ENCODE measurements at places on chromosomes 16 and 17.

GRCh38 chr17:62014526-62014925 is 50.6 kb downstream of the MED13 start:
- no peak for DNase-seq

DNA sequence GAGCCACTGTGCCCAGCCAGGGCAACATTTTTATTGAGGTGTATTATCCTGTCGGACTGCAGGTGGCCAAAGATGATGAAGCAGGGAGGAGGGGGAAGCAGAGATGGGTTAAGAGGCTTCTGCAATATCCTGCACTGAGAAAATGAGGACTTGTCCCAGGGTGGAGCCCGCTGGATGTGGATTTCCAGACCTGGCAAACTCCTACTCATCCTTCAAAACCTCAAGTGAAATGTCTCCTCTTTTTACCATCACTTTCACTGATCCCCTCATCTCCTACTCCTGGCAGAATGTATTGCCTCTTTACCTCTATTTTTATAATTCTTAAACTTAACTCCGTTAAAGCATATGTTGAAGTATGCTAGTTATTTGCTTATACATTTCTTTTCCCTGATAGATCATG is 60.9 kb downstream of the MGAT5B start:
- no peak for DNase-seq

DNA sequence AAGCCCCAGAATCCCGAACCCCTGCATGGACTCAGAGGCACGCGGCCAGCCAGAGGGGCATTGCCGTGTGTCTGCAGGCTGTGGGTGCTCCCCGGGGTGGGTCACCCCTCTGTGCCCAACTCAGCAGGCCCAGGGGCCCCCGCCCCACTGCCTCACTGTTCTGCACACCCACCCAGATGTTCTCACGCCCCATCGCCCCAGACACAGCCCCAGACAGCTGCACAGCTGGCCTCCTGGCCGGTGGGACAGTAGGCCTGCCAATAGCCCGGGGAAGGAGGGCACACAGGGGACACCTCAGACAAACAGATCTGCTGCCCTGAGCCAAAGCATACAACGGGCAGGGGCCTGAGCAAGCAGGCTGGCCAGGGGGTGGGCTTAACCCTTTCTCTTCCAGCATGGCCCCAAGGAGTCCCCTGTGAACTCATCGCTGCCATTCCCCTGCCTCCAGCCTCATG is 27.6 kb upstream of the NXPH3 start:
- DNase-seq, result no peak

GRCh38 chr16:11683145-11683544 is 14.9 kb downstream of the SNN start:
- DNase-seq, result no peak

GRCh38 chr17:17030515-17031211 is 11.6 kb upstream of the MPRIP start:
- DNase-seq, result no peak

DNA sequence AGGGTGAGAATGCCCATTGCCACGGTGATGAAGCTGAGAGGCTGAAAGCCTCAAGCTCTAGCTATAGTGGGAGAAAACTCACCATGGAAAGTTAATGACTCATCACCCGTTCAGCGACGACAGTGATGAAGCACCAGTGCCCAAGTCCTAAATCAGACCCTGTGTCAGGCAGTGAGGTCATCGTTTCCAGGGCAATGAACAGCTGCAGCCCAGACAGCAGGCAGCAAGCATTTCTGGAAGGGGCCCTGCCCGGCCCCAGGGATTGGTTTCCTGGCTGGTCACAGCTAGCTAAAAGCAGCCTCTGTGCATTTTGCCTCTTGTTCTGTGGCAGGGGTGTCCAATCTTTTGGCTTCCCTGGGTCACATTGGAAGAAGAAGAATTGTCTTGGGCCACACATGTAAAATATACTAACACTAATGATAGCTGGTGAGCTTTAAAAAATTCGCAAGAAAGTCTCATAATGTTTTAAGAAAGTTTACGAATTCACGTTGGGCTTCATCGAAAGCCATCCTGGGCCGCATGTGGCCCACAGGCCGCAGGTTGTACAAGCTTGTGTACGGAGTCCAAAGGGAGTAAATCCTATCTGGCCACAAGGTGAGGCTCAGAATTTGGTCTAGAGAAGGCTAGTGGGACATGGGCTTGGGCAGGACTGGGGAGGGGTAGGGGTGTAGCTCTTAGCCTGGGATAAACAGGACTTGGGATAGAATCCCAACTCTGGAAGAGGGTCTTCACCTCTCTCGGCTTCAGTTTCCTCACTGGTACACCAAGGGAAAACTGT is 40.6 kb downstream of the MIS12 start:
- no peak for DNase-seq

DNA sequence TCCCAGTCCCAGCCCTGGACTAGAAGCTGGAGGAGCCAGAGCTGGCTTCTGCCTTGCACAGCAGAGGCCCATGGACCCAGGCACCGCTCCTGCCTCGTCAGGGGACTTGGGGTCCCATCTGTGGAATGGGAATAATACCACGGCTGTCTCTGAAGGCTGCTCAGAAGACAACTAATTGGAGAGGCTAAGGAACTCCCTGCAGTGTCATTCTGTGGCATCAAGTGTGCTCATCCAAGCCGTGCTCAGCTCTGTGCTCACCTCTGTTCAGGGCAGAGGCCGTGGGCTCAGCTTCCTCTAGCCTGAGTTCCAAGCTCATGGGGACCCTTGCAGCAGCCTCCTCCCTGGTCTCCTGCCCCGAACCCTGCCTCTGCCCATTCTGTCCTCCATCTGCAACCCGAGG is 31.8 kb downstream of the BEAN1 start:
- DNase-seq, result no peak

DNA sequence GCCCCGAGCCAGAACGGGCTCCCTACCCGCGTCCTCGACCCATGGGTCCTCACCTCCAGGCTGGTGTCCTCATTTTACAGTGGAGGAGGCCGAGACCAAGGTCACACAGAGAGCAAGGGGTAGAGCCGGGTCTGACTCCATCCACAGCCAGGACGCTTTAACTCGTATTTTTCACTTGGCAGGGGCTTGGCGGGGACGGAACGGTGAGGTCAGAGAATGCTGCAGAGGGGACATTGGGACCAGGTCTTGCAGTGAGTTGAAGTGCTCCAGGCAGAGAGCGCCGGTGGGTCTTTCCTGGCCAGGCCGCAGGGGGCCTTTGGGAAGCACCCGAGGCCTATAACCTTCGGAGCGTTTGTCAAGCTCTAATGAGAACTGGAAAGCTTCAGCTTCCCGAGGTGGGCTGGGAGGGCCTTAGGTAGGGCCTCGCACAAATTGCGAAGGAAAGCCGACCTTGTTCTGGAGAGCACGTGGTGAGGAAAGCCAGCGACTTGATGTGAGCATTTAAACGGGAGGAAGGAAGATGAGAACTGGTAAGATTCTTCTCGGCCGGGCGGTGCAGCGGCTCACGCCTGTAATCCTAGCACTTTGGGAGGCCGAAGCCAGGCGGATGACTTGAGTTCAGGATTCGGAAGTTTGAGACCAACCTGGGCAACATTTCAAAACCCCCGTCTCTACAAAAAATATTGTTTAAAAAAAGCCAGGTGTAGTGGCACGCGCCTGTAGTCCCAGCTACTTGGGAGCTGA is 908 bp upstream of the CLUH start:
- no peak for DNase-seq

DNA sequence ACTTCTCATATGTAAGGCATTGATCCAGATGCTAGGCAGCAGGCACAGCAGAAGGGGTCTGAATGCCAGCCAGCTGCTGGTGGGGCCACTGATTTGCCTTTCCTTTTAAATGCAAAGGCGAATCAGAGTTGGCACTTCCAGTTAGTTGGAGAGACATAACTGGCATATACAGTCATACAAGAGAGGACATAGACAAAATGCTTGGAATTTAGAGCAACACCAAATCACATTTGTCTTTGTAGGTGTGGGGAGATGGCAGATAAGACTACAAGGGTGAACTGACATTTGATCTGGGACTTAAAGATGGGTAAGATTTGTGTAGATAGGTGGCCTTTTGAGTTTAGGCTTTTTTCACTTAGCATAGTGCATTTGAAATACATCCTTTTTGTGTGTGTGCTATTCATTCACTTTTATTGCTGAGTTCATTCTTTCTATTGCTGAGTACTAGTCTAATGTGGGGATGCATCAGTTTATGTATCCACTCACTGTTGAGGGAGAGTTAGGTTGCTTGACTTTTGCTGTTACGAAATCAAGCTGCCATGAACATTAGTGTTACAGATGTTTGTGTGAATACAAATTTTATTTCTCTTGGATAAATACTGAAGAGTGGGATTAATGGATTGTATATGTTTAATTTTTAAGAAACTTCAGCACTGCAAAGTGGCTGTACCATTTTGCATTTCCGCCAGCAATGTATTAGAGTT is 74.1 kb downstream of the SPECC1 start:
- DNase-seq, result no peak

- DNase-seq, result no peak
Measured at GRCh38 chr16:76118344-76118743, 158.9 kb upstream of the CNTNAP4 start.

DNA sequence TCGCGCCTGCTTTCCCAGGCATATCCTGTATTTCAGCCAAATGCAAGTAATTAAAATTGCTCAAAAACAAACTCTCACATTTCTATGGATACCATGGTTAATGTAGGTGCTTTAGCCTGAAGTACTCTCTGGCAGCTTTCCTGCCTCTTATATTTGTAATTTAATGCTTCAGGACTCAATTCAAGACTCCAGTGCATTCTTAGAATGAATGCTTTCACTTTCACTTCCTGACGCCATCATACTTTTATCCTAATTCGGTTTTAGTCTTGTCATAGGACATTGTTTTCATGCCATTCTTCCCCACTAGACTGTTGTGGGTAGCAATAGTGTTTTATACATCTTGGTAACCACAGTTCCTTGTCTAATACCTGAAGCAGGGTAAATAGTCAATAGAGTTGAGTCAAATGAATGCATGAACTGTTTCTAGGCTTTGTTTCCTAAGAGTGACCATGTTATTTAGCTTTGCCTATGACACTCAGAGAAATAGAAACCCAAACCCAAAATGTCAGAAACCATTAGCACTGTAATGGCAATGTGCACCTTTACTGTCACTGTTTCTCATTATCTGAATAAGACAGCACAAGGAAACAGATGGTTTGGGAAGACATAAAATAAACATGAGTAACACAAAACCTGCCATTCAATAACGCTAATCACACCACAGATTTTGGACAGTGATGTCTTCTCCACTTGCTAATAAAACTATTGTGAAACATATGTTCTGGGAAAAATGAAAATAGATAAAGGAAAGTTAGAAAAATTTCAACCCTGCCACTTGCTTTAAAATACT is 705.5 kb downstream of the CDH11 start:
- peak; percentile 69 for DNase-seq

GRCh38 chr16:17951378-17951777 is 385.2 kb downstream of the NPIPA8 start:
- no peak for DNase-seq

DNA sequence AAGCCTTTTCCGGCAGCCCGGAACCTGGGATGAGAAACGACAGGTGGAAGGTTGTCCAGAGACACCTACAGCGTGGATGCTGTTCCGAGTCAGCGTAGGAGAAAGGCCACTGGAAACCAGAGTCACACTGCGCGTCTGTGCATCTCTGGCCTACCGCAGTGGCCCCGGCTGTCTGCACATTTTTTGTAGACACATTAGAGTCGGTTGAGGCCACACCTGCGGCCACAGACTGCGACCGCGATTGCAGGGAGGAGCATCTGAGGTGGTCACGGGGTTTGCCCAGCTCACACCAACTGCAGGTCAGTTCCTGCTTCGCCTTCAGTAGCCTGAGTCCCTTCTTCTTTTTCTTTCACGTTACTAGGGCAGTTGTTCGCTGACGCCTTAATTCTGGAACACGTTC is 52.4 kb downstream of the WDR45B start:
- no peak for DNase-seq

DNA sequence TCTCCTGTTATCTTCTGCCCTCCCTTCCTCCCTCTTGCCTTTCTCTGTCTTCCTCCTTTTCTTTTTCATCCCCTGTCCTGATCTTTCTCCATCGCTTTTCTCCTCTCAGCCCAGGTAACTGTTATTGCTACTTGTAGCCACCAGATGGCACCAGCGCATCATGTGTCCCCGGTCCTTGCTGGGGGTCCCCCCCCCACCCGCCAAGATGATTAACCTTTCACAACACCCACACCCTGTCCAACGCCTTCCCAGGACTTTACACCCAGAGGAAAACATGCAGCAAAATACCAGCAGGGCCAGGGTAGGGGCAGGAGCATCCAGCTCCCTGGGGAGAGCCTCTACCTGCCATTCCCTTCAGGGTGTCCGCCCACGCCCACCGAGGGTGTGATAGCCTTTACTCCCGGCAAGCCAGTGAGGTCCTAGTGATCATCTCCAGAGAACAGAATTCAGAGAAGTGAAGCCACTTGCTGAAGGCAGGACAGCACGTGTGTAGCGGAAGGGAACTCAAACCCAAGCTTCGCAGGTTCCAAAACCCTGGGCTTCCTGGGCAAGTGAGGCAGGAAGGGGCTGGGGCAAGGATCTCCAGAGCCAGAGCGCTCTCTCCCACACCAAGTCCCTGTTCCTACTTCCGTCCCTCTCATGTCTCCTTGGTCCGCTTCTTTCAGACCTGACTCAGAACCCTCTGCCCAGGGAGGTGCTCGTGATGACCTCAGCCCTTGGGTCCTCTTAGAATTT is 13.4 kb upstream of the TAC4 start:
- DNase-seq, result peak; percentile 26

- no peak for DNase-seq
Measured at GRCh38 chr17:6712854-6713129, 377 bp downstream of the SLC13A5 start.

- no peak for DNase-seq
Measured at GRCh38 chr17:47279062-47279801, 25.6 kb downstream of the ITGB3 start.

DNA sequence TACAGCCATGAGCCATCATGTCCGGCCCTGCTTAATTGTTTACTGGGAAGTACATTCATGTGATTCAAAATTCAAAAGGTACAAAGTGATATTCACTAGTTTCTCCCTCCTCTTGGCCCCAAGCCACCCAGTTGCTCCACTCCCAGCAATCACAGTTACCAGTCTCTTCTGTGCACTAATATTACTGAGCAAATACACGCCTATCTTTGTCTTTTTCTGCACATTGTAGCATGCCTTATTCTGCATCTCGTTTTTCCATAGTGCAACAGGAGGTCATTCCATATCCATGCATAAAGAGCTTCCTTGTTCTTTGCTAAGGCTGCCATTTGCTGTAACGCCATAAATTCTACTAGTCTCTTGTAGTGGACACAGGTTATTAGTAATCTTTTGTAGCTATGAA is 2.2 kb upstream of the ALOX15 start:
- no peak for DNase-seq

DNA sequence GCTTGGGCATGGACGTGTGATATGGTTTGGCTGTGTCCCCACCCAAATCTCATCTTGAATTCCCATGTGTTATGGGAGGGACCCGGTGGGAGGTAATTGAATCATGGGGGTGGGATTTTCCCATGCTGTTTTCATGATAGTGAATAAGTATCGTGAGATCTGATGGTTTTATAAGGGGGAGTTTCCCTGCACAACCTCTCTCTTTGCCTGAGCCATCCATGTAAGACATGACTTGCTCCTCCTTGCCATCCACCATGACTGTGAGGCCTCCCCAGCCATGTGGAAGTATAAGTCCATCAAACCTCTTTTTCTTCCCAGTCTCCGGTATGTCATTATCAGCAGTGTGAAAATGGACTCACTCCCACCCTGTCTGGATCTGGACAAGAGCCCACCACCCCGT is 393.4 kb downstream of the SEC14L1 start:
- DNase-seq, result no peak

- DNase-seq, result no peak
Measured at GRCh38 chr16:49051576-49051975, 230.1 kb downstream of the CBLN1 start.

Data from NCI-H1105 treated with DMSO at 0.1 percent for 48 hours (cell line).